ENCODE measurements at places on chromosomes 5 and 9. TPM values are rescaled to one million over a fixed set of nuclear protein-coding genes. Genes with fewer than 3 reads are reported as not detected.

Gene PCA3
- not detected for polyA plus RNA-seq

Gene TMC1
- 0.29 TPM for polyA plus RNA-seq

Gene PDCD1LG2
- 0.31 TPM for polyA plus RNA-seq

Gene SHISAL2B
- not detected for polyA plus RNA-seq

Gene OR13C5
- polyA plus RNA-seq: not detected

Gene RANBP3L
- polyA plus RNA-seq: 2.5 TPM

Gene NTRK2
- polyA plus RNA-seq: 58.8 TPM

Gene ADAMTS16
- polyA plus RNA-seq: 0.19 TPM

Gene OR13C3
- not detected for polyA plus RNA-seq

Gene PITX1
- polyA plus RNA-seq: 5.9 TPM

Gene THBS4
- polyA plus RNA-seq: 16.0 TPM

Gene CDKN2B
- polyA plus RNA-seq: 8.9 TPM

Gene HAPLN1
- 0.39 TPM for polyA plus RNA-seq

Gene SH3TC2
- 2.1 TPM for polyA plus RNA-seq

Gene HOMER1
- 1.6 TPM for polyA plus RNA-seq

Gene SAPCD2
- 65.8 TPM for polyA plus RNA-seq

Gene SV2C
- 0.53 TPM for polyA plus RNA-seq

Gene IL13
- not detected for polyA plus RNA-seq

Gene SLC22A4
- polyA plus RNA-seq: 0.76 TPM

Gene POLR3G
- polyA plus RNA-seq: 0.51 TPM

Gene GRIA1
- polyA plus RNA-seq: 31.0 TPM

Gene INSL4
- polyA plus RNA-seq: not detected

Gene SEMA5A
- polyA plus RNA-seq: 2.5 TPM

Gene CDKN2B-AS1
- 6.9 TPM for polyA plus RNA-seq

Gene RNF183
- 6.0 TPM for polyA plus RNA-seq

Gene OMD
- polyA plus RNA-seq: 0.34 TPM

Gene AGXT2
- polyA plus RNA-seq: not detected

Gene NEURL1B
- polyA plus RNA-seq: 40.1 TPM

Gene PCDH1
- polyA plus RNA-seq: 35.4 TPM

Gene RGMB
- polyA plus RNA-seq: 24.9 TPM

Gene RABL6
- polyA plus RNA-seq: 170 TPM

Gene DHX29
- polyA plus RNA-seq: 7.2 TPM

Gene CDH6
- polyA plus RNA-seq: 1.9 TPM

Gene MPDZ
- 16.9 TPM for polyA plus RNA-seq

Gene AIF1L
- 131 TPM for polyA plus RNA-seq

Gene DIRAS2
- 27.0 TPM for polyA plus RNA-seq

Gene SLC25A2
- not detected for polyA plus RNA-seq

Gene PROB1
- 1.7 TPM for polyA plus RNA-seq

Gene ZNF483
- polyA plus RNA-seq: 2.9 TPM

Gene DRD1
- 0.44 TPM for polyA plus RNA-seq

Gene PTRH1
- 16.8 TPM for polyA plus RNA-seq

Gene NUTM2G
- not detected for polyA plus RNA-seq

Gene SOX30
- polyA plus RNA-seq: not detected

Gene TOMM5
- polyA plus RNA-seq: 113 TPM

Gene ARL14EPL
- polyA plus RNA-seq: not detected

Gene SLC45A2
- 0.15 TPM for polyA plus RNA-seq

Gene ANKRD55
- 0.48 TPM for polyA plus RNA-seq

Gene DDX4
- not detected for polyA plus RNA-seq

Gene MRPL41
- polyA plus RNA-seq: 87.2 TPM

Gene MARCOL
- not detected for polyA plus RNA-seq

Gene RMRP
- not detected for polyA plus RNA-seq

Gene NLN
- 25.7 TPM for polyA plus RNA-seq

Gene HAVCR1
- polyA plus RNA-seq: not detected

Gene OR1Q1
- polyA plus RNA-seq: not detected

Gene MYOT
- polyA plus RNA-seq: 2.0 TPM

Gene PCDH12
- 3.0 TPM for polyA plus RNA-seq

Gene TSPAN17
- polyA plus RNA-seq: 24.8 TPM

Gene PDE8B
- polyA plus RNA-seq: 5.9 TPM
